ENCODE measurements at places on chromosomes 6 and 20.

- peak; percentile 44 for DNase-seq
Observed at GRCh38 chr6:97939440-97940168, 656.6 kb upstream of the MMS22L start.

DNA sequence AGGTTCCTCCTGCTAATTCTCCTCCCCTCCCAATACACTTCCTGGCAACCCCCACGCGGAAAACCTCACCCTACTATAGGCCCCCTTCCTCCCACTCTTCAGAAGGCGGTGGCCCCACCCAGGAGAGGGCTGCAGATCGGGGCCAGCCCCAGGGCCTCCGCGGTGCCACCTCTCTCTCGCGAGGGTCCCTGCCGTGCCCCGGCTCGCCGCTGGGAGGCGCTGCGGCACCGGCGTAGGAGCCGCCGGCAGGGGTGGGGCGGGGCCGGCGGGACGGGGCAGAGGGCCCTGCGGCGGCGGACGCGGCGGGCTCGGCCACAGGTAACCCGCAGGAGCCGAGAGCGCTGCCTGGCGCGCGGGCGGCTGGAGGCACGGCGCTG, at the start of gene ANKRD6:
Gene ANKRD6 (plus strand): TSS at position 278 of the 377 bp plus-strand sequence. CDS start 133,825 bp downstream, outside the sequence.
- peak; percentile 71 for DNase-seq

- DNase-seq = no peak
Observed at GRCh38 chr6:155212106-155212505, 51.7 kb upstream of the CLDN20 start.

GRCh38 chr6:70059039-70059719, 192.8 kb downstream of the COL19A1 start:
- DNase-seq = no peak

DNA sequence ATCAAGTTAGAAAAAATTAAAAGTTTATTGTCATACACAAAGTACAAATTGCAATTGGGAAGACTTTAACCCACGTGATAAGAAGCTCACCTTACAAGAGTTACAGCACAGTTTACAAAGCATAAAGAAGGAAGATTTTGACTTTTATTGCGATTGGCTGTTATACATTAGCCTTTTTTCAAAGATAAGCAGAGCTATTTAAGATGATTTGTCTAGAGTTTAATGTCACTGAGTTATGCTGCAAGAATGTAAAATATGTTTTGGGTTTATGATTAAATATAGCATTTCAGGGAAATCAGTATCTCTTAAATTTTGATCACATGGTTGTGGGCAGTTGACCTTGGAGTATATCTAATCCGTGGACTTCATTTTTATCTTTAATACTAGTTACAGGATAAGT, 664.2 kb upstream of the PTCHD4 start:
- no peak for DNase-seq

DNA sequence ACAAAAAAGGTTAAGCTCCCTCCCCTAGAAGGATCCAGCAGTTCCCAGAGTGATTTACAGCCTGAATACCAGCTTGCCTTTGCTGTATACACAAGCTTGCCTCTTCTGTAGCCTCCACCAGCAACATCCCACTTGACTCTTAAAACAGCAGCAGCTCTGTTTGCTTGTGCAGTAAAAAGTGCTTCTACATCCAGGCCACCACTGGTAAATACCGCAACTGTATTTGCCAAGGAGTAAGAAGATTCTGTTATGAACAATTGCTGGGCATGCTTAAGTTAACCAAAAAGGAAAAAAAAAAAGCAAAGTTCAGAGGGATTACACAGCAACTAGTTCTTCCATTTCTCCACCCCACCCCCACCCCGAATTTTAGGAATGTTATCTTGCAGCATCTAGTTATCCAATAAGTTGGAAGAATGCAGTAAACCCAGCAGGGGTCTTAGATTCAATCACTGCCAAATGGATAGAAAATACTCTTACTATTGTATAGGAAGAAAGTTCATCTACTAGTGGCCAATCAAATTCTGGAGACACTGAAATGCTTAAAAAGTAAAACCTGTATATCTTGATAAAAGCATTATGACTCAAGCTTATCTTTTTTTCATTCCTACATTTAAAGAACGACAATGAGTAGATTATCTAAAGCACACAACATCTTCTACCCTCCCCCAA, 4.8 kb downstream of the SALL4 start:
- DNase-seq = no peak

DNA sequence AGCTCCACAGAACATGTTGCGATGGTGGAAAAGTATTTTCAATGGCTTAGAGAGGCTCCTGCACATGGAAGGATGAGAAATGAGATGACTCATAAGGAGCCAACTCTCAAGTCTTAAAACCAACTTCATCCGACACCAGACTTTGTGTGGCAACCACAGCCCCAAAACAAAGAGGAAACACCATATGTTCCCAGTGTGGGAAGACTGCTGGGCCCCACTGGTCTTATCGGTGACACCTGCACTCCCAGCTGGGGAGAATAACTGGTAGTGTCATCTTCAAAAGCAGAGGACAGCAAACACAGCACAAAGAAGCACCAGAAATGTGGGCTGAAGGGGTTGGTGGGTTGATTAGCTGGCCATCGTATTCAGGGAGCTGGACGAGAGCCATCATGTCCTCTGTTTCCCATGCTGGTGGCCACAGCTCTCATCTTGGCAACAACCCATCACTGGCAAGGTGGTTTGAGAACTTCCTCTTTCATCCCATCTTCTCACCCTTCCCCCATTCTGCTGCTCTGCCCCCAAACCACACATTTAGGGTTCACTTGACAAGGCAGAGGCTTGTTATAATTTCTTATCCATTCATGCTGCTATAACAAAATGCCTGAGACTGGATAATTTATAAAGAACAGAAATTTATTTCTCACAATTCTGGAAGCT, 46.0 kb upstream of the TASP1 start:
- DNase-seq = no peak

DNA sequence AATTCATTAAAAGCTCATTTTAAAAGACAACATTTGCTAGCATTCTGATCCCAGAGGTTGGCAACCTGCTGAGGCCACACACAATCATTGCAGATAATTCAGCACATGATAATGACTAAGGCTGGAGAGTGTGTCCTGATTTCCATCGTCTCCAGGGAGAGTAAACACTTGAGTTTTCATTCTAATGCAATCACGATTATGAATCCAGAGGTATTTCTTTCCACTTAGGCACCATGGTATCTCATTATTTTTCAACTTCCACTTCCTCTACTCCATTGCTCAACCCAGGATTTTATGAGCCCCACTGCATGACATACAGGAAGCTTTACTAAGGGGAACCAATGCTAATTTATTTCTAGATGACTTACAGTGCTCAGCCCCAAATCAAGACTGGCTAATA, 273.8 kb upstream of the AGPAT4 start:
- no peak for DNase-seq

- peak; percentile 67 for DNase-seq
Observed at GRCh38 chr6:99905209-99906106, 88.6 kb downstream of the MCHR2 start.

GRCh38 chr20:46328200-46328882, 20.0 kb upstream of the CDH22 start:
- DNase-seq = no peak

DNA sequence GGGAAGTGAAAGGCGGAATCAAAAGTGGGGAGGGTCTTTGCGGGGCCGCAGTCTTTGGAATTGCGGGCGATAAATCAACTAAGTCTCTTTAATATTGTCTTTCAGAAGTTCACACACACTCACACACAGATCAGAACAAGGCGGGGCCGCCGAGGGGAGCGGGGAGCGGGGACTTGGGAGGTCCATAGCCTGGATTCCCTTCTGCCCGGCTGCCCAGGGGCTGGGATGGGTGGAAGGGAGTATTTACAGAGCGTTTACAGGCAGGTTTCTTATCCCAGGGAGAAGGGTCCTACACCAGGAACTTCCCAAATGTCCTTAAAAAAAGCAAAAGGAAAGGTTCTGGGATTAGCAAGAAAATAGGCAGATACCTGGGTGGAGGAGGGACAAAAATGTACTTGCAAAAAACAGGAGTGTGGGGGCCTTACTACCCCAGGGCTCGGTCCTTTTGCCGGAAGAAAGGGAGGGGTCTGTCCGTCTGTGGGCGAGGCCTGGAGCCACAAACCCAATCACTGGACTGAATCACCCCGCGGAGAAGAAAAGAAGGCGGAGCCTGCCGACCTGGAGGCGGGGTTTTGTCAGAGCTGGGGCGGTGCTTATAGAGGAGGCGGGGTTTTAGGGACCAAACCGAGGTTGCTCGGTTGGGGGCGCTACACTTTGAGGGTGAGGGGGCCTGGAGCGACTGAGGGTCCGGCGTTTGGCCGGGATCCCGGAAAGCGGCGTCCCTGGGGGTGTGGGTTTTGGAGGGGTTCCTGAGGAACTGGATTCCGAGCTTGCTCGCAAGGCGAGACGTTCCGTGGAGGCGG, 3.2 kb downstream of the PRRT1 start:
- no peak for DNase-seq

DNA sequence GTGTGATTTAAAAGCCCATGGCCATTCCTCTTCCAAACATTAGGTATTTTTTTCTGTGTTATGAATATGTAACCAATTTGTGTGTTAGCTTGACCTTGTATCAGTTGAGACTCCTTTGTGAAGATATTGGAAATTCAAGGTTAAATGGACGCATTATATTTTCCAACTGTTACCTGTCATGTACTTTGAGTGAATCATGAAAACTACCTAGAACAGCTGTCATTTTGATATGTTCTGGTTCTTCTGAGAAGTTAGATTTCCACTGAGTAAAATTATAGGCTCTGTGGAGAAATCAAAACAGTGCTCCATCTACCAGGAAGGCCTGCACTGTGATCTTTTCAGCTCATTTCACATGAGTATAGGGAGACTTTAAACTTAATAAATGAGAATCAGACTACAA, 470.0 kb downstream of the NKAIN2 start:
- no peak for DNase-seq

Measured in COR-L47 (cell line).